ENCODE measurements at places on chromosomes 13 and 19. TPM values are rescaled to one million over a fixed set of nuclear protein-coding genes. Genes with fewer than 3 reads are reported as not detected.

DNA sequence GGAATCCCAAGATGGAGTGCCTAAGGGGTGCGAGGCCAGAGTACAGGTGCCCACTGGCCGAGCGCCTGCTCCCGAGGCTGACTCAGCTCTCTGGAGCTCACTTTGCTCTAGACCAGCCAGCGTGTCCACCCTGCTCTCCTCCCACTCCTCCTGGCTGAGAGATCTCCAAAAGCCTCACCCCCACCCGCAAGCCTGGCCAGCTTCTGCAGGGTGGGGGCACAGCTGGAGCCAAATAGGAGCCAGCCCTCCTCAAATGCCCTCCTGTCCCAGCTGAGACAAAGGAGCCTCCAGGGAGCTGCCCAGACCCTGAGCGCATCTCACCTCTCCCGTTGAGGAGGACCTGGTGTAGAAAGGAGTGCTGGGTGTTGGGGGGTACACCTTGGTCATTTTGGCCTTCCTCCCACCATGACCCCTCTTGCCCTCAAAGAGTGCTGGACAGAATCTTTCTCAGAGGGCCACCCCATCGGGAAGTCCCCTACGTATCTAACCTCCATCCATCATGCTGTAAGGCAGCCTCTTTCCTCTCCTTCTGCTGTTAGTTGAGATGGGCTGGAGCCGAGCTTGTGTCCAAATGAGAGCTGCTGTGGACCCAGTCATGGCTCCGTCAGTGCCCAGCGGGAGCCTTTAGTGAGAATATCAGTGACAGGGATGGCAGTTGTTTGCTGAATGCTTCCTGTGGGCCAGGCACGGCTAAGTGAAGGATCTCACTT, 123.9 kb upstream of the VSTM2B start:
- no peak for DNase-seq

- DNase-seq, result no peak
Measured at GRCh38 chr19:19677579-19677978, 8.9 kb downstream of the ZNF101 start.

DNA sequence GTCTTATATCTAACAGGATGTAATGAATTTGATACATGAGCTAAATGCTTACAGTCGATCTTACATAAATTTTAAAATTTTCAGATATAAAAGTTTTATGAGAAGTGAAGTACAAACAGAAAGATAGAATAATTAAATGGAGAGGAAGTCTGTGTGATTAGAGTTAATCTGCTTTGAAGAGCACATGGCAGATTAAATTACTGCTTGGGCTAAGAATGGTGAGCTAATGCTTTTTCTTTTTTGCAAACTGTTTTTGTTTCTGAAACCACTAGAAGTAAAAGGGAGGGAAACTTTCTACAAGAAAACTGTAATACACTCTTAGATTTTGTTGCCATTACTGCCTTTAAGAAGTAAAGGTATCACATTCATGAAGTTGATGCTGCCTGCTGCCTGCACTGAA, 96.3 kb upstream of the SPRY2 start:
- no peak for DNase-seq

DNA sequence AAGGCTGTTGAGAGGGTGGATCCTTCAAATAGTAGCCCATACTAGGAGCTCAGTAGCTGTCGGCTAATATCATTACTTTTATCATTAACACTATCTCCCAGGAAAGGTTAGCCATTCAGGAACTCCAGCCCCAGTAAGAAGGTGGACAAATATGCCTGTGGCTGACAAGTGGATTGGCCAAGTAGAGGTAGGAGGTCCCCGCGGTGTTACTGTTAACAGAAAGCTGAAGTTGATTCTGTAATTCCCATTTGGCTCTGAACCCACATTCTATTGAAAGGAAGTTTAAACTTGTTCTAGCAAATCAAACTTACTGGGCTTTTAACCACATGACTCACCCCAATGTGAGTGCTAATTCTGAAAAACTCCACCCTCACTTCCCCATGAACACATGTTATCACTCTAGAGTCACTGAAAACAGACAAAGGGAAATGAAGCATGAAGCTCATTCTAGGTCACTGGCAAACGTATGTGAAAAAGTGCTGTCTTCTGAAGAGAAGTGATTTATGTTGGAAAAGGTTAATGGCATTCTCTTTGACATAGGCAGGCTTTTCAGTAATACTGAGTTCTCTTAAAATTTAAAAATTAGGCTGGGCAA, 273.5 kb downstream of the FGF14 start:
- no peak for DNase-seq

- DNase-seq, result no peak
Measured at GRCh38 chr19:42010245-42011126, 16.5 kb upstream of the ATP1A3 start.

DNA sequence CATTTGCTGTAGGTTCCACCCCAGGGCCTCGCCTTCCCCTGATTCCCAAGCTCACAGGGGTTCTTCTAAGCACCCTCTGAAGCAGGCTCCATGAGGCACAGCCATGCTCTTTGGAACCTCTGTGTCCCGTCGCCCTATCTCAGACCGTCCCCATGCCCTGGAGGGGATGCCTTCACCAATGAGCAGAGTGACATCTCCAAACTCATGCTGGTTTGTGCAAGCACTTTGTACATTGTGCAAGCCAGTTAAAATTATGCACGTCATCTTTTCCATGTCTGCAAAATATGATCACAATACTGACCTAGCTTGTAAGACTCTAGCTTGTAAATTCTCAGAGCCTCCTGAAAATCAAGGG, 46.5 kb upstream of the RAP2A start:
- no peak for DNase-seq

DNA sequence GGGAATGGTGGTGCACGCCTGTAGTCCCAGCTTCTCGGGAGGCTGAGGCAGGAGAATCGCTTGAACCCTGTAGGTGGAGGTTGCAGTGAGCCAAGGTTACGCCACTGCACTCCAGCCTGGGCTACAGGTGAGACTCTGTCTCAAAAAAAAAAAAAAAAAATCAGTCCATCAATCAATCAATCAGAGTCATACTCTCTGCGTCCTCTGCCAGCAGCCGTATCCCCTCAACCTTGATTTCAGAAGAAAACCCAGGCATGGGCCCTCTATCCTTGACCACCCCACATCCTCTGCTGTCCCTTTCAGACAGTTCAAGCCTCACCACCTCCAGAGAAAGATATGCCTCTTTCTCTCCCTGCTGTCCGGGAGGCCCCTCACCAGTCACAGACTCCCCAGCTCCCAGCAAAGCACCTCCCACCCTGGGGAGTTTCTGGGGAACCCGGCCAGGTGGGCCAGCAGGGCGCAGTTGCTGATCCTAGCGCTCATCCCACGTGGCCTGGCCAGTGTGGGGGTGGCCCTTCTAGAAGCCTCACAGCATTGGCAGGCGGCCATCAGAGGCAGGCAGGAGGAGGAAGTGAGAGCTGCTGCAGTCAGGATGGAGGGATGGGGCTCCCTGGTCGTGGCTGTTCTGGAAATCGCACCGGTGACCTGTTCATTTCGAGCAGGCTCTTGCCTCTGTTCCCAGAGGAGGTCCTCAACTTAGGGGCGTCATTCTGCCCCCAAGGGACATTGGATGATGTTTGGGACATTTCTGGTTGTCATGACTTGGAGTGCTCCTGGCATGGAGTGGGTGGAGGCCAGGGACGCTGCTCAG, 10.2 kb upstream of the JSRP1 start:
- DNase-seq, result no peak

DNA sequence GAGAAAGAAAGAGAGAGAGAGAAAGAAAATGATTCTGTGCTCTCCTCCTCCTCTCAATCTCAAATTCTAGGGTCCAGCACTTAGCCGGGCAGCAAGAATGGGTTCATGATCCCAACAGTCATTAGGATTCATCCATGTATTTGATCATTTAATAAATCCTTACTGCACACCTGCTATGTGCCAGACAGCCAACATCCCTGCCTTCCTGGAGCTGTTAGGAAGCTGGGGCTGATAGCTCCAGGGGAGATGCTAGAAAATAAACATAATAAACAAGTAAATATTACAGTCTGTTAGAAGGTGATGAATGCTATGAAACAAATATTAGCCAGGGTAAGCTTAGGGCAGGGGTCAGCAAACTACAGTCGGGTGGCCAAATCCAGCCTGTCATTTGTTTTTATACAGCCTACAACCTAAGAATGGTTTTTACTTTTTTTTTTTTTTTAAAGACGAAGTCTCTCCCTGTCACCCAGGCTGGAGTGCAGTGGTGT, 9.9 kb upstream of the ACP7 start:
- DNase-seq, result no peak

GRCh38 chr13:61410669-61411297, 4.9 kb downstream of the PCDH20 start:
- no peak for DNase-seq

- no peak for DNase-seq
Measured at GRCh38 chr19:54305141-54305540, 7.8 kb downstream of the LILRA5 start.

GRCh38 chr19:41297628-41298347, 12.2 kb upstream of the CCDC97 start:
- no peak for DNase-seq

Gene NALCN
- 1.9 TPM for total RNA-seq

Gene ZNF296
- 2.0 TPM for total RNA-seq

DNA sequence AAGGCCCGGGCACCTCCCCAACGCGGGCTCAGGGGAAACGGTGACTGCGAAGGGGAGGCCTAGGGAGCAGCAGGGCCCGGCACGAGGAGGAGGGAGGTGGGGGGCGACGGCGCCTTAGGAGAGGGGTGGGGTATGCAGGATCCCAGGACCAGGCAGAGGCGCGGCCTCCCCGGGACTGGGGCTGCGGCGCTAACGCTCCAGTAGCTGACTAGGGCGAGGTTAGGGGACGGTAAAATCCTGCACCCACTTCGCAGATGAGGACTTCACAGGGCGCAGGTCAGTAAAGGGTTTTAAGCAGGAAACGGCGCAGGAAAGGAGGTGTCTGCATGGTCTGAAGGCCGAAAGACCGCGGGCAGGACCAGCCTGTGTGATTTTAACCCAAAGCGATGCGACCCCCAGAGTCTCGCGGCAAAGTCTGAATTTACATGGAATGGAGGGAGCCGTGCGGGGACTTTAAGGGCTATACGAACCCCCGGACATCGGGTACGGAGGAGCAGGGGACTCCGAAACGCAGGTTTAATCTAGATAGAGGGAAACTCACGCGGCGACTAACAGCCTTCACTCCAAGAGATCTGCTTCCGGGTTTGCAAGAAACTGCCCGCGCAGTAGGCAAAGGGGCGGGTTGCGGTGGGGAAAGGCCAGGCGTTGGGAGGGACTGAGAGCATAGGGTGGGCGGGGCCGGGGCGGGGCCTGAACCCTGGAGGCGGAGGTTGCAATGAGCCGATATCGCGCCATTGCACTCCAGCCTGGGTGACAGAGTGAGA, at the start of gene ZNF665:
ZNF665 (minus strand) TSS at position 588 of the 764 bp plus-strand sequence. CDS start 10,460 bp downstream, outside the sequence.
- DNase-seq, result peak; percentile 72

- DNase-seq, result no peak
Measured at GRCh38 chr19:20925481-20925880, 2.4 kb downstream of the ZNF85 start.

Gene DHDH
- 4.1 TPM for total RNA-seq

- no peak for DNase-seq
Measured at GRCh38 chr13:56015919-56016318, 1124.8 kb upstream of the PRR20A start.

DNA sequence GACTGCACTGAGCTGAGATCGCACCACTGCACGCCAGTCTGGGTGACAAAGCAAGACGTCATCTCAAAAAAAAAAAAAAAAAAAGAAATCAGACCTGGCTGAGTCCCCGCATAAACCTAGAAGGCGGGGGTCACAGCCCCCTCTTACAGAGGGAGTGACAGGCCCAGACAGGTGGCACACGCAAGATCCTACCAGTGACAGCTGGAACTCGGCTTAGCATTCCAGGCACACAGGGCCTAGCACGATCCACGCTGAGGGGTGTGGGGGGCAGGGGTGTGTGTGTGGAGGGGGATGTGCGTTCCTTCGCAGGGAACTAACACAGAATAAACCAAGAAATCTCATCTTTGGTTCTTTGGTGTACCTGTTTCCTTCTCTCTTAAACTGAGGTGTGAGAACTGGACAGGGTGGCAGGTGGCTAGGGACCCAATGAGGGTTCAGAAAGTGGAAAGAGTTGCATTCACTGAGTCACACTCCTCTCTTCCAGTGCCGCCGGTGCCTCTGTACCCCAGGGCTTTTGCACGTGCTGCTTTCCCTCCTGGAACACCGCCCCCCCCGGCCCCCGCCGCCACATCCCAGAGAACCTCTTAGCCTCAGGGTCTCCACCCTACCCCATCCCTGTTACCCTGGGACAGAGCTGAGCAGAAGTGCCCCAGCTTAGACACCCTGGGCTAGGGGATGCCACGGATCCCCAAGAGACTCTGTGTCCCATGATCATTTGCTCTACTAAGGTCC, 5.0 kb downstream of the SGTA start:
- DNase-seq, result no peak

Gene PDX1
- total RNA-seq, result not detected

GRCh38 chr13:47146991-47147811, 250.3 kb upstream of the HTR2A start:
- DNase-seq, result no peak

Measured in left lung (tissue), 14 donors.